ENCODE measurements at places on chromosomes 7 and 10. TPM values are rescaled to one million over a fixed set of nuclear protein-coding genes. Genes with fewer than 3 reads are reported as not detected.
A peak's percentile ranks its signal among the peaks of the same experiment; 100 is the strongest.

DNA sequence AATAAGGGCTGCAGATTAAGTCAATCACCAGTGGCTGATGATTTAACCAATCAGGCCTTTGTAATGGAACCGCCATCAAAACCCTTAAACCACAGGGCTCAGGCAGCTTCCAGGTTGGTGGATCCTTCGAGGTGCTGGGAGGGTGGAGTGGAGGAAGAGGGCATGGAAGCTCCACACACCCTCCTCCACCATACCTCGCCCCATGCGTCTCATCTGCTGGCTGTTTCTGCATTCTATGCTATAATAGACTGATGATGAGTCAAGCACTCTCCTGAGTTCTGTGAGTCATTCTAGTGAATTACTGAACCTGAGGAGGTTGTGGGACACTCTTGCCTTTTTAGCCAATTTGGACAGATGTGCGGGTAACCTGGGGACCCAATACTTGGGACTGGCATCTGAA is 43.9 kb downstream of the CHST15 start:
- no peak for DNase-seq

GRCh38 chr10:96089670-96090462 is 40.2 kb upstream of the ZNF518A start:
- peak; percentile 94 for DNase-seq

Gene GPR37
- 0.95 TPM for total RNA-seq

DNA sequence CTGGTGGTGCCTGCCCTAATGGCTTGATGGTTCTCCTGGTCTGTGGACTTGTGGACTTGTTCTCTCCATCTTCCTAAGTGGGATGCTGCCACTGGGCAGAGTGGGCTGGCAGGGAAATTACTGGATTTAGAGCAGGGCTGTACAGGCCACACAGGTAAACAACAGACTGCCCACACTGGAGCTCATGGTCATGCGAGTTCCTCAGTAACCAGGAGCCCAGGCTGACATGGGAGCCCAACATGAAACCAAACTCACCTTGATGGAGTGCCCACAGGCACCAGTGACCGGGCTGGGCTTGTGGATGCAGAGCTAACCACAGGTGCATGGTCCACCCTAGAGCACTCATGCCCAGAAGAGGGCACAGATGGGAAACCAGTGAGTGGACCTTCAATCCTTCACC is 116.7 kb downstream of the SLIT1 start:
- no peak for DNase-seq

Gene FAM13C
- total RNA-seq = 8.1 TPM

Gene UCN3
- not detected for total RNA-seq

DNA sequence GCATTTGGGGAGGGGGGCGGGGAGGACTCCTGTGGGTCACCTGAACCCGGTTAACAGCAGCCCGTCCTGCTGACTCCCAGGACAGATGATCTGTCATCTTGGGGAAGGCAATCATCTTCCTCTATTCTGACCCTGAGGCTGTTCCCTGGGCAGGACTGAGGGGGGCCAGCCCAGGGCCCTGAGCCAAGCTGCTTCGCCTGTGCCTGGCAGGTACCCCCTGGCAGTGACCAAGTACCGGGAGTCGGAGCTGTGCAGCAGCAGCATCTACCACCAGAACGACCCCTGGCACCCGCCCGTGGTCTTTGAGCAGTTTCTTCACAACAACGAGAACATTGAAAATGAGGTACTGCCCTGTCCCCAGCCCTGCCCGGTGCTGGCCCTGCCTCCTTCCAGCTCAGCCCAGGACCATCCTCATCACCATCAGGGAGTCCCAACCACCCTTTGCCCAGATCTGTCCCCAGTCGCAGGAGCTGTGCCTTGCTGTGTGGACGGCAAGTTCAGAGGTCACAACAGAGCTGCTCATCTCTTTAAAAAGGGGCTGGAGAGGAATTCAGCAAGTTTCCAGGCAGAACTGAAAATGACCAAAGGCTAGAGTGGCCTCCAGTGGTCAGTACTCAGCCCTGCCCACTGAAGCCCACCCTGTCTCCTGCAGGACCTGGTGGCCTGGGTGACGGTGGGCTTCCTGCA is 8.1 kb downstream of the AOC1 start:
- DNase-seq = no peak

Gene OR6V1
- total RNA-seq = not detected

DNA sequence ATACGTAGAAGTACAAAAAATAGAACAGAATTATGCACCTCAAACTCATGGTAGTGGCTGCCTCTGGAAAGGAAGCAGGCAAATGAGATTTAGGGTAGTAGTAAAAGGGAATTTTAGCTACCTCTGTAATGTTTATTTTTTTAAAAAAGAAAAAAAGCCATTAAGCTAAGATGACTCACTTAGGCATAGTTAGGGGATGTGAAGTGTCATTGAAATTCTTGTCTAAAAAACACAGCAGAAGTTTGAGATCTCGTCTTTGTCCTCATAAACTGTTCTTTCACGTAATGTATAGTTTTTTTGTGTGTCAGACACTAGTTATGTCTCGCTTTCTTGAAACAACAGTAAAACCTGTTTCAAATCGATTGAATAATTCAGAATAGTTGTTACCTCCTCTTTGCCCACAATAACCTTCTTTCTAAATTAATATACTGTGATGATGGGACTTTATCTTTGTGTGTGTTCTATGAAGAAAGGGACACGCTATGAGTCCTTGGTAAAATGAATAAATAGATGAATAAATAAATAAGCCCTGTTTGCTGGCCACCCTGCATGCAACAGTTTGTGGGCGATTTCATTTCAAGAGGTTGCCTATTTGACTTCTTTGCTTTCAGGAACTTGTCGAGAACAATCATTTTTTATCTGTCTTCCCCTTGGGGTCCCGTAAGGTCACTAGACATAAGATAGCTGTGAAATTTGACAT is 14.5 kb upstream of the FBXW4 start:
- DNase-seq = no peak

GRCh38 chr10:19977097-19977521 is 160.9 kb downstream of the PLXDC2 start:
- DNase-seq = no peak

Gene WAPL
- 23.8 TPM for total RNA-seq

- DNase-seq = no peak
Measured at GRCh38 chr7:83640731-83641537, 8.0 kb downstream of the SEMA3E start.

DNA sequence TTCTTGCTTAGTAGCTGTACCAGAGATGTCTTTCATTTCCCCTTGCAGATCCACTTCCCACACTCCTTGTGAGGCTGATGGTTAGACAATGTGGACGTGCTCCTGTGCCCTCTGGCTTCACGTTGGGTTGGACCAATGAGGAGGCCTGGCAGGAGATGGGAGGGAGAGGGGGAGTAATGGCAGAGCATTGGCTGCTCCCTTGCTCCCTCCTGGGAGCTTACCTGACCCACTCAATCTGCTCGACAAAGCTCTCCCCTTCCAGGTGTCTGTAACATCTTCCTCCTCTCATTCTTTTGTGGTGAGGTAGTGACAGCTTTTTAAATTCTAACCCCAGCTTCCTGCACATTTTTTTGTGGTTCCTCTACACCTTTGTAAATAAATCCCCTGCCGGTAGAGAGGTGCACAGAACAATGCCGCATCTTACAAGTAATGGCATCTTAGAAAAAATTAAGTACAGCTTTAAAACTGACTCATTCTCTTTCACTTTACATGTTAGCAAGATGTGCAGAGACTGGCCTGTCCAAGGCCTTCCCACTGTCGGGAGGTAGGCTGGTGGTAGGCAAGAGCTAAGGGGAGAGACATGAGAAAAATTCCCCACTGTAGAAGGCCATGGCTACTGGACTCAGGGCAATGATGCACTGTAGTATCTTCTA is 134.3 kb downstream of the HTR7 start:
- DNase-seq = no peak

- DNase-seq = no peak
Measured at GRCh38 chr7:121741896-121742295, 131.1 kb upstream of the PTPRZ1 start.

- no peak for DNase-seq
Measured at GRCh38 chr7:44431091-44431608, 59.3 kb downstream of the NUDCD3 start.

DNA sequence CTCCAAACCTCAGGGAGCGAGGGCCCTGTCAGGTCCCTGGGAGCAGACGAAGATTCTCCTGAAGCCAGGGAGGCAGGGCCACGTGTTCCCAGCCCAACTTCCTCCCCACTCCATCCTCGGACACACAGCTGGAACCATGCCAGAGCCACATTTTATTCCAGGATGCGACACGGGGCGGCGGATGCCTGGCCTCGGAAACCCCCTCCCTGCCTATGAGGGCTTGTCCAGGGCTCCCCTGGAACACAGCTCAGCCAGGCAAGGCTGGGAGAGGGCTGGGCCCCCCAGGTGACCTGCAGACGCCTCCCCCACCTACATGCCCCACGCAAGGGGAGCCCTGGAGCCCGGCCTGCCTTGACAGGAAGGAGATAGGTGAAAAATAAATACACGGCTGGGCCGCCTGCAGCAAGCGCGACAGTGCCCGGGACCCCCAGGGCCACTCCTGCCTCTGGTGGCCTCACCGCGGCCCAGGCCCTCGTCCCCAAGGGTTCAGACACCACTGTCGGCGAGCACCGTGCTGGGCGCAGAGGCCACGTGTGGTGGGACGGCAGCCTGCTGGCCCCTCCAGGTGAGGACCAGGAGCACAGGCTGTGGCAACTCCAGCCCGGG is 21.5 kb downstream of the GET4 start:
- DNase-seq = no peak

DNA sequence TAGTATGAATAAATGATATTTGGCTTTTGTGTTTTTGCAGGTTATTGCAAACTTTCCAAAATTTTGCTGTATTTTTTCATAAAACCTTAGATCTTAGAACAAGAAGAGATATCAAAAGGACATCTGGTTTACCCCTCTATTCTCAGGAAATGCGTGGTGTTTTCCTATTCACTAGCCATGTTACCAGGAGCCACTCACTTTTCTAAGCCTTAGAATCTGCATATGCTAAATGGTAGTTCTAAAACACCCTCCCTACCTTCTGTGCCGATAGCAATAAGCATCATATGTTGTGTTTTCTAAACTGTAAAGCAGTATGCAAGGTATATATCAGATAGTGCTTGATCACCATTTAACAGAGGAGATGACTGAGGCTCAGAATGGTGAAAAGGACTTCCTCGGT is 715.0 kb upstream of the CELF2 start:
- DNase-seq = no peak

Gene NFE2L3
- 34.1 TPM for total RNA-seq

Gene TMEM213
- total RNA-seq = not detected

Gene TMEM178B
- 0.04 TPM for total RNA-seq

Gene TMEM270
- total RNA-seq = not detected

Gene TFEC
- 0.39 TPM for total RNA-seq

GRCh38 chr10:75037171-75038153 is 74.0 kb upstream of the SAMD8 start:
- no peak for DNase-seq

GRCh38 chr7:132750530-132751217 is 174.4 kb upstream of the PLXNA4 start:
- DNase-seq = peak; percentile 32

DNA sequence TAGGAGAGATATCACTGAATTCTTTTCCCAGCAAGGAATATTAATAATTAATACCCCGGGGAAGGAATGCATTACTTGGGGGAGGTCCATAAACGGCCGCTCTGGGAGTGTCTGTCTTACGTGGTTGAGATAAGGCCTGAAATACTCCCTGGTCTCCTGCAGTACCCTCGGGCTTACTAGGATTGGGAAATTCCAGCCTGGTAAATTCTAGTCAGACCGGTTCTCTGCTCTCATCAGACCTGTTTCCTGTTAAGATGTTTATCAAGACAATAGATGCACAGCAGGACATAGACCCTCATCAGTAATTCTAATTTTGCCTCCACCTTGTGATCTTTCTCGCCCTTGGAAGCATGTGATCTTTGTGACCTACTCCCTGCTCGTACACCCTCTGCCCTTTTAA is 162.8 kb upstream of the KCND2 start:
- DNase-seq = no peak

Gene SLC35G1
- total RNA-seq = 6.9 TPM

Gene WEE2
- not detected for total RNA-seq

- DNase-seq = no peak
Measured at GRCh38 chr7:150688630-150689029, 3.1 kb downstream of the GIMAP2 start.

Gene COX15
- total RNA-seq = 46.6 TPM

DNA sequence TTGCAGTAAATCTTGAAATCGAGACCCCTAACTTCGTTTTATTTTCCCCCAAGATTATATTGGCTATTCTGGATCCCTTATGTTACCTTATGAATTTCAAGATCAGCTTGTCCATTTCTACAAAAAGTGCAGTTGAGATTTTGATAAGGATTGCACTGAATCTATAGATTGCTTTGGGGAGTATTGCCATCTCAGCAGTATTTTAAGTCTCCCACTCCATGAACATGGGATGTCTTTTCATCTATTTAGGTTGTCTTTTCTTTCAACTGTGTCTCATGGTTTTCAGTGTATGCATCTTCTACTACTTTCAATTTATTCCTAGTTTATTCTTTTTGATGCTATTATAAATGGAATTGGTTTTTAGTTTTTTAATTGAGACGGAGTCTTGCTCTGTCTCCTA is 89.6 kb downstream of the EZH2 start:
- DNase-seq = no peak

Gene BAMBI
- 51.3 TPM for total RNA-seq

- no peak for DNase-seq
Measured at GRCh38 chr7:55087521-55087961, 68.7 kb downstream of the EGFR start.

- no peak for DNase-seq
Measured at GRCh38 chr7:143811-144453, 48.4 kb upstream of the FAM20C start.

DNA sequence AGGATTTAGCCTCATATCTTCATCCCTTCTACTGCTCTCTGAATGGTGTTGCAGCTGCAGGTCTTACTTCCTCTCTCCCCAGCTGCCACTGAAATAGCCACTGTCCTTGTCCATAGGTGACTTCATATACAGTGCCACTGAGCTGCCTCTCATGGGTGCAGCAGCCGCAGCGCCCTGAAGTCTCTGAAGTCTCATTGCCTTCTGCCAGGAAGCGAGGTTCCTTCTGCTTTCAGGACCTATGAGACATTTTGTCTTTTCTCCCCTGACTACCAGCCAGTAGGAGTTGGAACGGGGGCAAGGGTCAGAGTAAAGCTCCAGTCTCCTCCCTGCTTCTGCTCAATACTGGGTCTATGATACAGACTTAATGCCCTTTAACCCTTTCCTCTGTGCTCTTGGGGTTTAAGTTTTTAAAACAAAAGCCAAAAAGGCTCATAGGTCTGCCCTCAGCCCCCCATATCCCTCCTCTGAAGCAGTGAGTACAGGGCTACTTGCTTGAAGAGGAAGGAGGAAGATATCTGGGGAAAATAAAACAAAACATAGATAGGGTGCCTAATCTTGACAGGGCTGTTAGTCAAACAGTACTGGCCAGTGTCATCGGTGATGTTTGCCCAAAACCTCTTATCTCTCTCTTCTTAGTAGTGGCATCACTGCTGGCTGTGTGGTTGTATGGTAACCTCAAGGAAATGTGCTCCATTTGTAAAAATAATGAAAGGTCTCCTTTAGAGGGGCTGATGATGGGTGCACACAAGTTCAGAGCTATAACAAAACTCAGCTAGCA is 7.1 kb downstream of the PLCE1 start:
- no peak for DNase-seq

Gene CC2D2B
- total RNA-seq = not detected
